ENCODE measurements at places on chromosomes 1 and 21.

DNA sequence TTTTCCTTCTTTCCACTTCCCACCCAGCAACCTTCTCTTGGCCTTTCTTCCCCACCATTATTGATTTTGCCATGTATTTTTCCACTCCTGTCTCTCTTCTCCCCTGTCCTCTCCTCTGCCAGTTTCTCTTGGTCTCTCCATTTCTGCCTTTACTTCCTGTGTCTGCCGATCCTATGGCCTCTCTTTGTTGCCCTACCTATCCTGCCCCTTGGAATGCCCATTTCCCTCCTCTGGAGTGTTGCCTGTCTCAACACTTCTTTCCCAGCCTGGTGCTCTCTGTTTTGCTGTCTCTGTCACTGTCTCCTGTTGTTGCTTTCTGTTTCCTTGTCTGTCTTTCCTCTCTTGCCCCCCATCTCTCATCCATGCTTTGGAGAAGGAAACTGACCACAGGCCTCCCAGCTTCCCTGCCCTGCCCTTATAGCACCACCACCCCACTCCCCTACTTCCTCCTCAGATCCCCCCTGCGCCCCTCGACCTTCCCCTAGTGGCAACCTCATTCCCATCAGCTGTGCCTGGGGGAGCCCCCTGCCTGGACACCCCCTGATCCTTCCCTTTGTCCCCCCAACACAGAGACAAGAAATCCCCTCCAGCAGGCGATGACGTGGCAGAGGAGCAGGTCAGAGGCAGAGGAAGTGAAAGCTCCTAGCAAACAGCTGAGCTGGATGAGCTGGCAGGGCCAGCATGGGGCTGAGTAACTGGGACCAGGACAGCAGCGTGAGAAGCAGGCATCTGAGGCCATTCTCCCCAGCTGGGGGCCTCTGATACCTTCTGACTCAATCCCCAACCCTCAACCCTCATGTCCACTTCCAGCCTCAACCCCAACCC, 6.6 kb upstream of the ETV3L start:
- DNase-seq: peak; percentile 63

- DNase-seq: no peak
These were observed 94.7 kb upstream of the ERRFI1 start for GRCh38 chr1:8120693-8121260.

GRCh38 chr1:228403231-228403631, 3.4 kb downstream of the TRIM11 start:
- no peak for DNase-seq

- DNase-seq: no peak
These were observed 3.0 kb upstream of the MPL start for GRCh38 chr1:43334453-43335205.

DNA sequence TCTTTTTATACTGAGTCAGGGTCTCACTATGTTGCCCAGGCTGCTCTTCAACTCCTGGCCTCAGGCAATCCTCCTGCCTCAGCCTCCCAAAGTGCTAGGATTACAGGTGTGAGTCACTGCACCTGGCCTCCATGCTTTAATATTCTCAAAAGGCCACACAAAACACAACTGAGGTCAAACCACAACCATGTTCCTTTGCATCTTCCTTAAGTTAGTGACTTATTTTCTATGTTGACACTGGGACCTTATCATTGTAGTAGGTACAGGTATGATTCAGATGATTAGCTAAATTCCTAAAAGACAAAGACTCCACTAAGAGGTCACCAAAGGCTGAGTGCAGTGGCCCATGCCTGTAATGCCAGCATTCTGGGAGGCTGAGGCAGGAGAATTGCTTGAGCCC, 131.9 kb upstream of the ATP1B1 start:
- DNase-seq: no peak

DNA sequence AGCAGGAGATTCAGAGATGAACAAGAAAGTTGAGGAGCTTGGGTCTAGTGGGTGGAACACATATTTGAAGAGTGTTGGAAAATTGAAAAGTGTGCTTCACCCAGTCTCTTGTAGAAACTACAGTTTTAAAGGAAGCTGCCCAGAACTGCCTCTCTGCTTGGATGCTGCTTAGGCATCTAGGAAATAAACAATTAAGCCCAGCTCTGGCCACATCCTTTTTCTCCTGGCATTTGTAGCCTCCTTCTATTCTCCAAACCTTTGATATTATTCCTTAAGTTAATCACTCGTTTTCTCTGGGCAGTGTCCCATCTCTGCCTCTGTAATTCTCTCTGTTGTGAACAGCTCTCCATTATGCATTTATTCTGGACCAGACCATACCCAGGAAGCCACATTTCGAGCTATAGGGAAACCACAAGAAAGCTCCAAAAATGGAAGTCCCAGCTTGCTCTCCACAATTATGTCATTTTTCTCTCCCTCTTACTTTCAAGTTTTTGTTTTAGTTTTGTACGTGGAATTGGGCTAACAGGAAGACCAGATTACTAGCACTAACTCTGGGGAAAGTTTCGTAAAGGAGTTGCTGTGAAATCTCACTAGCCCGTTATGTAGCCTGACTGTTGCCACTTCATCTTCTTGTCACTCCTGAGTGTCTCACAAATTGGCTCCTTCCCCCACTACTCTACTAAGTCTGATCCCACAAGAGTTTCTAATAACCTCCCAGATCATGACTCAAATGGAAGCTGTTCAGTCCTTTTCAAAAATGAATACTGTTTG, 102.2 kb downstream of the NTMT2 start:
- no peak for DNase-seq

DNA sequence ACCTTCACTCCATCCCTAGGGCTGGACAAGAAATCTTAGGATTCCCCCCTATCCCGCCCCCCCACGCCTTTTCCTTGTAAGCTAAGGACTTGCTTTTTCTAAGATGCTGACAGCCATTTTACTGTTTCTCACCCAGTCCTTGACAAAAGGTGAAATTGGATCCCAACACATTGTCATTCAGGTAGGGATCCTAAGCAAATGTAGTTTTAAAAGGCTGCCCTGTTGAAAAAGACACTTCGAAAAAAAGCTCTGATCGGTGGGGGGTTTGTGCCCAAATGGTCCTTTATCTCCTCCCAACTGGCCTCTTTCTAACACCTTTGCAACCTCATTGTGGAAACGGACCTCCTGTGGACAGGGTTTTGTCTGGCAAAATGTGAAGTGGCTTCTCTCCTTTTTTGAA, 2.9 kb downstream of the CACHD1 start:
- no peak for DNase-seq

- no peak for DNase-seq
These were observed 5.8 kb upstream of the ITGB2 start for GRCh38 chr21:44926331-44927101.

DNA sequence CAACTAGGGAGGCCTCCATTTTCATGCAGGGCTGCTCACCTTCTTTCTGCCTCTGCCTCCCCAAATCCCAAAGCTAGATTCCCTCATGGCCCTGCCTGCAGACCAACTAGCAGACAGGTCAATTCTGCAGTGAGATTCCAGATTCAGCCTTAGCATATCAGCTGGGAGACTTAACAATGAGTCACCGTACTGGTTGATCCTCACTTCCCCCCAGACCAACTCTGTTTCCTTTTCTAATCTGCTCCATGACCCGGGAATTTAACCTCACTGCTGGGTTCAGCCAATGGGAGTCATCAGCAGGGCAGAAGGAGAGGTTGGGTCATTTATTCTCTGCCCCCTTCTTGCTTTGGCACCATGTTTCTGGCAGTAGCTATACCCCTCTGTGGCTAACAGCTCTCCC, 140.6 kb upstream of the GRIK3 start:
- no peak for DNase-seq

DNA sequence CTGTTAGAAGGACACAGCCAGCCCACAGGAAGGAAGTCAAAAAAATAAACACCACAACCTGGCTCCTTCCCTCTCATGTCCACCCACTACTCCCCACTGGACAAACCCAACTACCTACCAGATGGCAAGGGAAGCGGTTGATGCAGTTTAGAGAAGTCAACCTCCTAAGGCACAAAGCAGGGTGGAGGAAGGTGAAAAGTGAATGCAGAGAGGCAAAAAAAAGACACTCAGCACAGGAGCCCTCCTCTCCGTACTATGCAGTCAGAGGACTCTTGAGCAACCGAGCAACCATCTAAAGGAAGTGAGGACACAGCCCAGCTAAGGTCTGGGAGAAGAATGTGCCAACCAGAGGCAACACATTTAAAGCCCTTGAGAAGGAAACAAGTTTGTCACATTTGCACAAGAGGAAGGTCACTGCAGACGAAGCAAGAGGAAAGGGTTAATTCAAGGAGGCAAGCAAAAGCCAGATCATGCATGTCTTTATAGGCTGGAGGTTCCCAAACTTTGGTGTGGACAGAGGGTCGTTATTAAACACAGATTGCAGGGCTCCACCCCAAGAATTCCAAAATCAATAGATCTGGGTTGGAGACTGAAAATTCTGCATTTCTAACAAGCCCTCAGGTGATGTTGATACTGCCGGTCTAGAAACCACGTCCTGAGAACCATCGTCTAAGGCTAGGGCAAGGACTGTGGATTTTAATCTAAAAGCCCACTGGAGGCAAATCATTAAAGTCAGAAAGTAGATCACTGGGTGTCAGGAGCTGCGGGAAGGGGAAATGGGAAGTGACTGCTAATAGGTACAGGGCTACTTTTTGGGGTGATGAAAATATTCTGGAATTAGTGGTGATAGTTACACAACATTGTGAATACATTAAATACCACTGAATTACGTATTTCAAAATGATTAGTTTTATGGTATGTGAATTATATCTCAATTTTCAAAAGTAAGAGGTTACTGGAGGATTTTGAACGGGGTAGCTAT, 19.7 kb downstream of the TP53BP2 start:
- DNase-seq: no peak
